ENCODE measurements at places on chromosomes 11 and 22.

- DNase-seq = no peak
Measured at GRCh38 chr11:132586801-132587200, 945.5 kb downstream of the OPCML start.

- no peak for DNase-seq
Measured at GRCh38 chr11:44219830-44220796, 89.8 kb downstream of the ALX4 start.

DNA sequence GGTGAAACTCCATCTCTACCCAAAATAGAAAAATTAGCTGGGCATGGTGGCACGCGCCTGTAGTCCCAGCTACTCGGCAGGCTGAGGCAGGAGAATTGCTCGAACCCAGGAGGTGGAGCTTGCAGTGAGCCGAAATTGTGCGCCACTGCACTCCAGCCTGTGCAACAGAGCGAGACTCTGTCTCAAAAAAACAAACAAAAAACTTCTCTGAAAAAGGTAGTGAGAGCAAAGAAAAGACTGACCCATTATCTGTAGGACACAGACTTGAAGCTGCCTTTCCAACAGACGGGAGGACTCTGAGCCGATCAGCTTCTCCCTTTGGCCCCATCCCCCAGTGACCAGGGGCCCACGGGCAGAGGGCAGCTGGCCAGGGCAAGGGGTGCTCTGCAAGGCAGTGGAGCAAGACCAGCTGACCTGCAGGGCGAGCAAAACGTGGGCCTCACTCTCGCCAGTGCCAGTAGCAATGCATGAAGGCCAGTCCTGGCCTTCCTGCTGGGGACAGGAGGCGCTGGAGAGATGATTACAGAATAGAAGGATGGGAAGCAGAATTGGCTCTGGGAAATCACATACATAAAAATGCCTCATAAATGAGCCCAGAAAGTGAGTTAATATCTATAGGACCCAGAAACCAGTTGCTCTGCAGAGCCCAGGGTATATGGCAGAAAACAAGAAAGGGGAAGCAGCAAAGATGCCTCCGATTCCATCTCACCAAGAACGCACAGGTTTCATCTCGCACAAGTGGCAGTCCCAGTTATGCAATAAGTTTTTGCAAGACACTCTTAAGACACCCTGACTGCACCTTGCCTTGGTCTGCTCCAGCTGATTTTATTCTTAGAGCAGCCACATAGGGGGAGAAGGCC, 2.8 kb downstream of the EHD1 start:
- DNase-seq = no peak

- no peak for DNase-seq
Measured at GRCh38 chr11:95508219-95508890, 277.4 kb upstream of the SESN3 start.

All from stimulated activated CD8-positive, alpha-beta memory T cell treated with anti-CD3 and anti-CD28 coated beads, Interleukin-4, amount 100 ng/mL, for 4 hours (primary cell).